ENCODE measurements at places on chromosomes 11 and 22.

DNA sequence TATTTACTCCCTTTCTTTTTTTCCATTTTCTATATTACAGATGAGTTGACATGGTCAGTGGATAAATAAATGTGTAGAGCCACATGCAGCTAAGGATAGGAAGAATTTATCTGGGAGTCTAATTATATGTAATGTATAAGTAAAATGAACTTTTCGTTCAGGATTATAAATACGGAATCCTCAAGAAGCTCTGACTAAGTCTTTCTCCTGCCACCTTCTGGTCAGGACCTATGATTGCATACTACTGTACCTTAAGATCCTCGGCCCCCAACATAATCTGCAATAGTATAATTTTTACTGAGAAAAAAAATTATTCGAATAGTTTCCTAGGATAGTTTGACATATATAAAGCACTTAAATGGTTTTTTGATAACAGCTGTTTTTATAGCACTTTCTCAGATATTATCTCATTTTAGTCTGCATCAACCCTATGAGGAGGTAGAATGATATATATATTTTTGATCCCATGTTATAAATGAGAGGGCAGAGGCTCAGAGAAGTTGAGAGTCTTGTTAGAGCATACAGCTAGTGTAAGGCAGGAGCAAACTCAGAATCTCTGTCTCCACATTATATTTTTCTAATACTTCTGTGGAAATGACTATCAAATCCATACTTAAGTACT, 36.1 kb downstream of the CCDC90B start:
- DNase-seq, result no peak

DNA sequence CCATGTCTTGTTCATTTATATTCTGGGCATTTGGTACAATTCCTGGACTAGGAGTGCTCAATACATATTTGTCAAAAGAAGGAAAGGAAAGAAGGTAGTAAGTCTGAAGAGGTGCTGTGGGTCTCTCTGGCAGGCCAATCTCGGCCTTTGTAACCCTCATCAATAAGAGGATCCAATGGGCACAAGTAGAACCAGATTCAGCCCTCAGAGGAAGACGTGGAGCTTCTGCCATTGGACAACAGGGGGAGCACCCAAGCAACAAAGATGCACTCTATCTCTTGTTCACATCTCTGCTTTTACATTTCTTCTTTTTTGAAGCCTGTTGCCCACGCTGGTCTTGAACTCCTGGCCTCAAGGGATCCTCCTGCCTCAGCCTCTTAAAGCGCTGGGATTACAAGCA, 2.2 kb upstream of the VPS11 start:
- no peak for DNase-seq

GRCh38 chr11:91749251-91749650, 475.4 kb upstream of the FAT3 start:
- DNase-seq, result no peak

DNA sequence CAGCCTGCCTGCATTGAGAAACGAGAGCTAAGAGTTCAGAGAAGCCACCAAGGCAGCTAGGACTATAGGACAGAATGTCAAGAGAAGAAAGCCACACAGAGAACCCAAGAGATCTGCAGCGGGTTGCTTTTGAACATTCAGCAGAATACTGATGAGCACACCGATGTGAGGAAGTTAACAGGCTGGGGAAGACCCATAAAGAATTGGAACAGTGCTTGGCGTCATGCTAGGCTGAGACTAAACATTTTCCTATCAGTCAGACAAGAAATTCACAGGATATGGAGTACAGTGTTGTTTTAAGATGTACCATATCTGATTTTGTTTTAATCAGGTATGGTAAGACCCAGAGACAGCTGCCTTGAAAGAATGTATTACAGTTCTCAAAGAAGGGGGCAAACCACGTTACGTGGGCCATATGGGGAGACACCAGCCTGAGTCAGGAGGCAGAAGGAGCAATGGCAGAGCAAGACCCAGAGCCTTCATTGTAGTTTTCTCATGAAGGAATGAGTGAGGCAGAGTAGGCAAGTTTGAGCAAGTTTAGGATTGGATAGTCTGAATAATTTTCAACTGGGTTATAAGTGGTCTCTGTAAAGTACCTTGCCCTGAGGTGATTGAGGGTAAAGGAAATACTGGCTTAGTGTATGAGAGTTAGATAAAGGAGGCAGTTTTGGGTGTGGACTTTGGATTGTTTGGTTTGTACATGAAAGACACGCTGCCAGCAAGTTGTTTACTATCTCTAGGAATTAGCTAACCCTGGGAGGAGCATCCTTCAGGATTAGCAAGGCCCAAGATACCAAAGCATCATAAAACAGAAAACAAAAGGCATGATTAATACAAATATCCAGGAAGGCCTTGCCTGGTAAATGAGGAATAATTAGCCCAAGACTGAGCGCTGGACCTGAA, 14.3 kb downstream of the LRRC75B start:
- no peak for DNase-seq

DNA sequence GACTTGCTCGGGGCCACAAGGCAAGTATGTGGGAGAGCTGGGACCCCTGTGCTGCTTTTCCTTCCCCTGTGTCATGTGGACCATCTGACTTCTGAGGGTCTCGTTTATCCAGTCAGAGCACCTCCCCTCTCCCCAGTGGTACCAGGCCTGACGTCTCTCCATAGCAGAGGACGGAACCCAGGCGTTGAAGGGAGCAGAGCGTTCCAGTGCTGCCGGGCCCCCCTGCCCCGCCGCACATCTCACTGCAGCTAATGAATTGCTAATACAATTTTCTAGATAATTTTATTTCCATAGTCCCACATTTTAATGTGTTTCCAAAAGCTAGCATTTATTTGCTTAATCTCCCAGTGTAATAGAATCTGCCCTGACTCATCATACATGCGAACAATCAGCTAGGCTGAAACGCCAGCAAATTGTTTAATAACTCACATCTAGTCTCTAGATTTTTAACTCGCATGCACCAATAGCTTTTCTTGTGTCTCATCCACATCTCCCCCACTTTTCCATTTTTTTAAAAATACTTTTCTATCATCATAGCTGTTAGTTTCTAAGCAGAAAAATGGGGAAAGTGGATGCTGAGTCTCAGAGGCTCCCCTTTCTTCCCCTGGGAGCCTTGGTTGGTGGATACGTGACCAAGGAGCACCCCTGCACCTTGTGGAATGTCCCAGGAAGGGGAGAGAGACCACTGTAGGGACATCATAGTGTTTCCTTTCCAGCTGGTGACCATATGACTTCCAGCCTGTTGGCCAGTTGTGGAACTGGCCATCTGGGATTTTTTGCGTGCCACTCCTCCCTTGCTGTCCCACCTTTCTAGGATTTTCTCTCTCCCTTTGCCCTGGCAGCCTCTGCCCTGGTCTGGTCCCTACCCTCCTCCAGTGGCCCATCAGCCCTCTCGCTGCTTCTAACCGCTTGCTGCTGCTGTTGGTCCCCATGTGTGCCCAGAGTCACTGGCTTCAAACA, 58.6 kb upstream of the NNMT start:
- no peak for DNase-seq

GRCh38 chr22:22558972-22559603, at the start of gene PRAME:
Gene PRAME, minus strand, starts transcription at chr22:22559265. Its CDS starts 2,433 bp downstream, at chr22:22556832.
- no peak for DNase-seq

DNA sequence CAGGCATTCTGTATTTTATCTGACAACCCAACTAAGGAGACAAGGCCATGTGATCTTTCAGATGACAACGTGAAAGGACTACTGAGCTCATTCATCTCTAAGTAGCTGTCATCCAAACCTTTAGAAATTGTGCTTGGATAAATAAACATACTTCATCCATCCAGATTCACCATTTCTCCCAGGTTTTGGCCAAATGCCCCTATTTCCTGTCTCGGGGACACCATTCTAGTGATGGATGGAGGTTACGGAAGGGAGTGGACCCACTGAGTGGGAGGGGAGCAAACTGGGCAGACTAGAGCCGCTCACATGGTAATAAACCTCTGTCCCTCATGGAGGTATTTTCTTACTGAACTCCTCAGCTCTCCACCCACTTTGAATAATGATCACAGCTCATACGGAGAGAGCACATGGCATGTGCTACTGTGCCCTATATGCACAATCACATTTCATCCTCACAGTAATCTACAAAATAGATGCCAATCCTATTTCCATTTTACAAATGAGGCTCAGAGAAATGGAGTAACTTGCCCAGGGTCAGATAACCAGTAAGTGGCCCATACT, 114.4 kb downstream of the SLC1A2 start:
- no peak for DNase-seq

DNA sequence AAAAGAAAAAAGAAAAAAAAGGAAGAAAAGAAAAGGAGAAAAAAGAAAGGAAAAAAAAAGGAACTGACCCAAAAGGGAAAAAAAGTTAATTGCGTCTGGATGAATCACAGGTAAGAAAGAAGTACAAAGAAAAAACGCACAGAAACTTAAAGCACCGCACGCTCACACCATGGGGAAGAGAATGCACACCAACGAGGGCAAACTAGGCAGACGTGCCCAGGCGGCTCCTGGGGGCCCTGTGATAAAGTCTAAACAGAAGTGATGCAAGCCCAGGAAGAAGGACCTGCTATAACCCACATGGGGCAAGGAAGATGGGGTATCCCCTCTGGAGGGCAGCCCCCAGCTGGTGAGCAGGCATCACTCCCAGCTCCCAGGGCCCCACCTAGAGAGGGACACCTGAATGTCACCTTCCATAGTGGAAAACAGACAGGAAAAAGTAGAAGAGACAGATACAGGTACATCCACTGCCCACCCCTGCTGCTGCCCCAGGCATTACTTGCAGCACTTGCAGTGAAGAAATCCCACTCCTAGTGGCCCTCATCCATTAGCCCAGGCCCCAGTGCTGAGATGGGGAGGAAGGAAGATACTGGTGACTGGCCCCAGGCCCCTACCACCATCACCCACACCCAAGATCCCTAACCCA, 28.9 kb downstream of the NAP1L4 start:
- DNase-seq, result no peak

- DNase-seq, result no peak
These were observed 9.6 kb upstream of the SLC6A5 start for GRCh38 chr11:20589796-20590195.

GRCh38 chr22:28714043-28714628, 27.5 kb downstream of the CHEK2 start:
- DNase-seq, result no peak

- no peak for DNase-seq
These were observed 18.9 kb upstream of the IL17REL start for GRCh38 chr22:50031189-50032091.

GRCh38 chr11:35066783-35067423, 72.1 kb upstream of the CD44 start:
- no peak for DNase-seq

DNA sequence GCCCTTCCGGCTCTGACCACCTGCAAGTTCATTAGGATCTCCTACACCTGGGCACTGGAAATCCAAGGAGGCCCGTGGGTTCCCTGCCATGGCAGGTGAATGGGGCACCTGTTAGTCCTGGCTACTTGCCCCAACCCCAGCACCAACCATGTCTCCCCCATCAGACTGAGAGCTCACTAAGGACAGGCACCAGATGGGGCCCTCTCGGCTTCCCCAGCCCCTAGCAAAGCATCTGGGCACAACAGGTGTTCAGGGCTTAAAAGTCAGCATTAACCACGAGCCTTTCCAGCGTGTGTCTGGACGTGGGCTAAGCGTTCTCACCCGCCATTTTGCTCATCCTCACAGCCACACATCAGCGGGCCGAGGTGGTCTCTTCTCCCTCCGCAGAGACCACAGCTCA, 2.2 kb downstream of the SULT4A1 start:
- no peak for DNase-seq

DNA sequence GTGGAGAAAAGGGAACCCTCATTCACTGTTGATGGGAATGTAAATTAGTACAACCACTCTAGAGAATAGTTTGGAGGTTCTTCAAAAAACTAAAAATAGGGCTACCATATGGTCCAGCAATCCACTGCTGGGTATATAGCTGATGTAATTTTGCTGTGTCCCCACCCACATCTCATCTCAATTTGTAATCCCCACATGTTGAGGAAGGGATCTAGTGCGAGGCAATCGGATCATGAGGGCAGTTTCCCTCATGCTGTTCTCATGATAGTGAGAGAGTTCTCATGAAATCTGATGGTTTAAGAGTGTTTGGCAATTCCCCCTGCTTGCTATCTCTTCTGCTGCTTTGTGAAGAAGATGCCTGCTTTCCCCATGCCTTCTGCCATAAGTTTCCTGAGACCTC, 17.1 kb upstream of the OR52M1 start:
- no peak for DNase-seq

DNA sequence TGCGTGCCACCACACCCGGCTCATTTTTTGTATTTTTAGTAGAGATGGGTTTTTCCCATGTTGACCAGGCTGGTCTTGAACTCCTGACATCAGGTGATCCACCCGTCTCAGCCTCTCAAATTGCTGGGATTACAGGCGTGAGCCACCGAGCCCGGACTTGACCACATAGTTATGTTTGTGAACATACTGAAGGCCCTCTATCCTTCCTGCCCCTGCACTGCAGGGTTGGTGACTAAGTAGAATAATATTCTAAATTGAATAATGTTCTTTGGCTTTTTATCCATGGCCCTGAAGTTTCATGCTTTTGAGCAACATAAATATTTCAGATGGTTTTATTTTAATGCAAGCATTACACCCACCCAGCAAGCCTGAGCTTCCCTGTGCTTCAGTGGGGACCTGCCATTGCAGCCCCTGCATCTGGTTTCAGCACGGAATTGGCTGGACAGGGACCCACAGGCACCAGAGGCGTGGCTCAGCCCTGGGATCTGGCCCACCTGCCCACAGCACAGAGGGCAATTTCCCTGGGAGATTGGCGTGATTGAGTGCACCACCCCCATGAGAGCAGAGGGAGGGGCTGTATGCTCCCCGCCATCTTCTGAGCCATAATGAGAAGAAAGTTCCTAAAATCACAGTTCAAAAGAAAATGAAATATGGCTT, 460.5 kb downstream of the BRD1 start:
- DNase-seq, result no peak

- DNase-seq, result peak; percentile 87
These were observed 12.2 kb downstream of the MRGPRF start for GRCh38 chr11:69000831-69001242.

DNA sequence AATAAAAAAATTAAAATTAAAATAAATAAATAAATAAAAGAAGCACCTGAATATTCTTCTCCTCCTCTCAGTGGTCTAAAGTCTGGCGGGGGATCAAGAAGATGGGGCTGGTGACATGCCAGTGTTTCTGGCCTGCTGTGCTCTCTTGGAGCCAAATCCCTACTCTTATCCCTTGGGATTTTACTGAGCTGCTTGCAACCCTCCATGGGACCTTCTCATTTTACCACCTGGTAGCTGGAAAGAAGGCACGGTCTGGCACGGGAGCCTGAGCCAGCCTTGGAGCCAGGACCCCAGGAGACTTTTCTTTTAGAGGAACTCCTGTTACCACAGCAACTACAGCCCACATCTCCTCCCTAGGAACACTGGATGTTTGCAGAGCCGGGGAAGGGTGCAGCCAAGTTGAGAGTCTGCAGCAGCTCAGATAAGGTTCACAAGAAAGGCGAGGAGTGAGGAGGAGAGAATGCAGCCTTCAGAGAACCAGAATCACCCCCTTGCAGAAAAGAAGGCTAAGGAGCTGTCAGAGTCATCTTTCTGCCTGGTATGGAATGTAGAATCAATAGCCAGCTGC, 21.4 kb downstream of the CD6 start:
- DNase-seq, result no peak

- DNase-seq, result no peak
These were observed 788 bp upstream of the RASL10A start for GRCh38 chr22:29316141-29316828.

- no peak for DNase-seq
These were observed 230.2 kb downstream of the NTM start for GRCh38 chr11:131600628-131601027.
